ENCODE measurements at places on chromosomes 3 and 15.

DNA sequence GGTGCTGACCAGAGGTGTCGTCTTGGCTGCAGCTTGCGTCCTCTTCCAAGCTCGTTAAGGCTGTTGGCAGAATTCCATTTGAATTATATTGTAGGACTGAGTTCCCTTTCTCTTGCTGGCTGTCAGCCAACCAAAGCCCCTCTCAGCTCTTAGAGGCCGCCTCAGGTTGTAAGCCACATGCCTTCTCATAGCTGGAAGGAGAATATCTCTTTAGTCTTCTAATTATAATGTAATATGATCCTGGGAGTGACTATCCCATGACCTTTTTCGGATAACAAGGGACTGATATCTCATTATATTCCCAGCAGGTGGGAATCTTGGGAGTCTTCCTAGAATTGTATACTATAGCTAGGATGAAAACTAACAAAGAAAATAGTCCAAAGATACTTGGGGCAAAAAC lies 4.8 kb downstream of the SCG5 start:
- no peak for DNase-seq

GRCh38 chr15:75694241-75695182 lies 18.1 kb downstream of the CSPG4 start:
- DNase-seq = peak; percentile 63

DNA sequence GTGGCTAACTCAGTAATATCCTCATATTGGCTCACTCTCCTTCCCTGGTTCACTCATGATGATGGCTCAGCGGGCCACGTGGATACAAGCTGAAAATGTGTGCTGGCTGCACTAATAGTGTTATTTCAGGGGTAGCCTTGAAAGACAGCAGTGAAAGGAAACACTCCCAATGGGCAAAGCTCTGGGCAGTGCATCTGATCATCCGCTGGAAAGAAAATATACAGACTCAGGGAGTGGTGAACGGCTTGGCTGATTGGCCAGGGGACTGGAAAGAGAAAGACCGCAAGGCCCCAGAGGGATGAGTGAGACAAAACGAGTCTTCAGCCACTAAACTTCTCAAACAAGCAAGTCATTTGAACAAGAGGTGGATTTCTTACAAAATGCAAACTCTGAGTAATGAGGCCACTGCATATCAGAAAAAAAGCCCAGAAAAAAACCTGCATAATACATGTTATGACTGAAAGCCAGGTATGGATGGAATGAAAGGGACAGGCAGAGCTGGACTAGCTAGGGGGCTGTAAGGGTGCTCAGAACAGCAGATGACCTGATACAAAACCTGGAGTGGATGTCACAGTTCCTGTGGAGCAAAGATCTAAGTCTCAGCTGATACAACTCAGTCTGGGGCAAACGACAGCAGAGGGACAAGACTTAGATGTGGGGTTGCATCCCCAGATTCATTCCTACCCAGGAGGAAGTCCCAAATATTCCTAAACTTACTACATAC lies 33.3 kb downstream of the CMTM6 start:
- no peak for DNase-seq

- DNase-seq = no peak
These were observed 1074.8 kb upstream of the ALCAM start for GRCh38 chr3:104291878-104292277.

GRCh38 chr15:80744415-80744814 lies 34.8 kb upstream of the CEMIP start:
- no peak for DNase-seq

GRCh38 chr3:9803494-9803893 lies 6.6 kb upstream of the TTLL3 start:
- DNase-seq = no peak

GRCh38 chr15:53910236-53910849 lies 67.9 kb upstream of the UNC13C start:
- DNase-seq = no peak

DNA sequence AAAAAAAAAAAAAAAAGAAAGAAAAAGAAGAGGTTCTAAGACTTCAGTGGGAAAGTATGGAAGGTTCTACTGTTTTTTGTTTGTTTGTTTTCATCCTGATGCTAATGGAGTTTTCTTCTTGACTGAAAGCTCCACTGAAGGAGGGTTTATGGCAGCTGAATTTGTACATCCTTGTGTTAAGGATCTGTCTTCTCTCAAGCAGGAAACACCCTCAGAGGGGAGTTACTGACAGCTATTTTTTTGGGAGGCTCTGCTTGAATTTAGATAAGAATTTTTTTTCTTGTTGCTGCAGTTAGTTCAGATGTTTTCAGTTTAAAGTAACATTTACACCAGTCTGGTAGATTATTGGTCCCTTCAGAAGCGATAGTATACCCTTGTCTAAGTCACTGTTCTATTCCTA lies 325.3 kb downstream of the ROBO2 start:
- no peak for DNase-seq

DNA sequence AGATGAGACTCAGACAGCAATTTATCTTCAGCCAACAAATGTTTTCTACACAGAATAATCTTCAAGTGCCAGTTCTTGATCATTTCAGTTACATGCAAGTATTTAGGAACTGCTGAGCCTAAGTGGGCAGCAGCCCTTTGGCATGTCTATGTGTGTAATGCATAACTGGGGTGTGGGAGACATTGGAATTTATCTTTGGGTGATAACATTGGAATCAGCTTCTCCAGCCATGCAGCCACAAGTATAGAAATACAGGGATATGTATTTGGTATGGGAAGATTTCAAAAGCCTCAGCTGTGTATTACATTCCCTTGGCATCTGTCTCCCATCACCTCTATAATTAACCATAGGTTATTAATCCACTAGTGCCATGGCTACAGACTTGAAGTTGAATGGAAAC lies 63.4 kb upstream of the FOXP1 start:
- DNase-seq = no peak

DNA sequence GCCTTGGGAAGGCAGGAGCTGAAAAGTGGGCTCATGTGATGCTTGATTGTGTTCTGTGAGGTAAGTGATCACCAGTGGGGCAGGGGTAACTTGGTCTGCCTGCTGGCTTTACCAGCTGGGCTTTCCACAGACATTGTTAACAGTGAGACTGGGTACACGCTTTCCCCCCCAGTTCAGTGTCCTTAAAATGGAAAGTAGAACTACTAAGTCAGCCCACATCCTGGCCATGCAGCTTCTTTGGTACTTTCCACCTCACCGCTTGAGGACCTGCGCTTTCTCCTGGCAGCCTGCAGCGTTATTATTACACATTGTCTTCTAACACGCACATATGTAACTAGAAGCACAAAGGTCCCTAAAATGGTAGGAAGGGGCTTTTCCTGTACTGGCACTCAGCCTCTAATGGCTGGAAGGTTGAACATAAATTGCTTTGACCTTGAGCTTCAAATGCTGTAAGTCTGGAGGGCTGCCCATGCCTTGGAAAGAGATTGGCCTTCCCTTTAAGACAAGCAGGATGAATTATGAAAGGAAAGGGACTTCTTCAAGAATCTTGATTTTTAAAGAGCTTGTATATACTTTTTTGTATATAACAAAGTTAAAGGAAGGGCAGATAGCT lies 216.1 kb upstream of the ROPN1 start:
- DNase-seq = no peak

GRCh38 chr15:100775581-100776185 lies 103.9 kb upstream of the ALDH1A3 start:
- peak; percentile 0 for DNase-seq

- DNase-seq = peak; percentile 73
These were observed 458 bp downstream of the MCF2L2 start for GRCh38 chr3:183427876-183428446.

Measured in WTC11 (cell line).